ENCODE measurements at places on chromosomes 11 and 22. TPM values are rescaled to one million over a fixed set of nuclear protein-coding genes. Genes with fewer than 3 reads are reported as not detected.
A peak's percentile ranks its signal among the peaks of the same experiment; 100 is the strongest.

DNA sequence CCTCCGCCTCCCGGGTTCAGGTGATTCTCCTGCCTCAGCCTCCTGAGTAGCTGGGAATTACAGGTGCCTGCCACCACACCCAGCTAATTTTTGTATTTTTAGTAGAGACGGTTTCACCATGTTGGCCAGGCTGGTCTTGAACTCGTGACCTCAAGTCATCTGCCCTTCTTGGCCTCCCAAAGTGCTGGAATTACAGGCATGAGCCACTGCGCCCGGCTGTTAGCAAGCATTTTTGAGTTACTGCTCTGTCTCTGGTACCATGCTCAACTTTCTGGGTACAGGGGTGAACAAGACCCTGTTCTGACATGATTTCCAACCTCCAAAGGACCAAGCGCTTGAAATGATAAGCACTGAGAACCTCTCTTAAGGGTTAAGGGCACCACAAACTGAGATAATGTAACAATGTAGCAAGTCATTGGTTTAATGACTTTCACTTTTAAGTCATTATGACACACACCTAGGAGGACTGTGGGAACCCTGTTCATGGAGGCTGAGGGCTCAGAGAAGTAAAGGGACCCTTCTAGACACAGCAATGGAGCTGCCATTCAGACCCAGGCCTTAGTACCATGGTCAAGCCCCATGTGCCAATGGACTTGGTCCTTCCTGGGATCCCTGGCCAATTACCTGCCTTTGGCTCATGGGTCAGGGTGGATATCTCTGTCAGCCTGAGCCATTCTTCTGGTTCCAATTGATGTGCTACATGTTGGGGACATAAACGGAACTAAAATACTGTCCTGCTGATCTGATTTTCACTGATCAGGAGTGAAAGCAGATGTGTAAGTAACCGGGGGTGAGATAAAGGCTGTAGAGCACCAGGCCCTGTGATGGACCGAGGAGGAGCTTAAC, 11.6 kb downstream of the SLC3A2 start:
- DNase-seq: no peak

GRCh38 chr11:118610773-118611432, 3.5 kb downstream of the PHLDB1 start:
- DNase-seq: peak; percentile 92

GRCh38 chr11:110070176-110070575, 23.0 kb upstream of the ZC3H12C start:
- no peak for DNase-seq

DNA sequence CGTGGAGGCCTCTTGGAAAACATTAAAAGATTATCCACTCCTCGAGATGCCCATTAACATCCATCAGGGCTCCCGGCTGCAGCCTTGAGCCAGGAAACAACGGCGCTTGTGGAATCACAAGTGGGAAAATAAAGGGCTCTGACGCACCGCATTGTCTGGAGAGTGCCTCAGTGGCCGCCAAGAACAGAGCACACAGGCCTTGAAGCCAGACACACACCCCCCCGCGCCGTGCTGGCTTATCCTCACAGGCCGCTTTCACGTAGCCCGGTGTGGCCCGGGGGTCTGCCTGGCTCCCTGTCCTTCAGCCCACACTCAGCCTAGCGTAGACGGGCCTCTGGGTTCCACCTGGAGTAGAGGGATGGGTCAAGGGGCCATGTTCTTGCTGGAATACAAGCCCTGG, 1020.5 kb downstream of the BRD1 start:
- DNase-seq: no peak

- DNase-seq: no peak
Observed at GRCh38 chr22:20956258-20957101, 10.6 kb upstream of the AIFM3 start.

The PITPNB gene
- 65.1 TPM for total RNA-seq

All from natural killer cell (primary cell).